ENCODE measurements at places on chromosomes 4 and X.

GRCh38 chr4:113781439-113782040, 20.0 kb upstream of the CAMK2D start:
- no peak for DNase-seq

GRCh38 chr4:173288296-173288695, 45.9 kb downstream of the HMGB2 start:
- no peak for DNase-seq

DNA sequence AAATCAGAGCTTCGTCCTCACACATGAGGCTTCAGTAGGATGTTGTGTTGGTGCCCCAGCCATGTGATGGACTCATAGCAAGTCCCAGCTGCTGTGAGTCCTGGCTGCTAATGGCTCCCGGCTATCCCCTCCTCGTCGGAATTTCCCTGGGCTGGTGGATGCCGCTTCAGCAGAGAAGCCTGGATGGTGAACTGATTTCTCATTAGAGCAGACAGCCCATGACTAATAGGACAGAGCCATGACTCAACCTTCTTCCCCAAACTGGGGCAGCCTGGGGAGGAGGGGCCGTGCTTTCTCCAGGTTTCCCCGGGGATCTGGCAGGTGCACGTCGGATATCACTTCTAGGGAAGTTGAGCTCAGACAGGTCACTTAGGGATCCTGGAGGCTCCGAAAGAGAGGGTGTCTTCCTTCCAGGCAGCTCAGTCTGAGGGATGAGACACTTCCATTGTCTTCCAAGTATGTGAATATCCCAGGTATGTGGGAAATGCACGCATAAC, 112.7 kb downstream of the ASMT start:
- DNase-seq, result no peak

DNA sequence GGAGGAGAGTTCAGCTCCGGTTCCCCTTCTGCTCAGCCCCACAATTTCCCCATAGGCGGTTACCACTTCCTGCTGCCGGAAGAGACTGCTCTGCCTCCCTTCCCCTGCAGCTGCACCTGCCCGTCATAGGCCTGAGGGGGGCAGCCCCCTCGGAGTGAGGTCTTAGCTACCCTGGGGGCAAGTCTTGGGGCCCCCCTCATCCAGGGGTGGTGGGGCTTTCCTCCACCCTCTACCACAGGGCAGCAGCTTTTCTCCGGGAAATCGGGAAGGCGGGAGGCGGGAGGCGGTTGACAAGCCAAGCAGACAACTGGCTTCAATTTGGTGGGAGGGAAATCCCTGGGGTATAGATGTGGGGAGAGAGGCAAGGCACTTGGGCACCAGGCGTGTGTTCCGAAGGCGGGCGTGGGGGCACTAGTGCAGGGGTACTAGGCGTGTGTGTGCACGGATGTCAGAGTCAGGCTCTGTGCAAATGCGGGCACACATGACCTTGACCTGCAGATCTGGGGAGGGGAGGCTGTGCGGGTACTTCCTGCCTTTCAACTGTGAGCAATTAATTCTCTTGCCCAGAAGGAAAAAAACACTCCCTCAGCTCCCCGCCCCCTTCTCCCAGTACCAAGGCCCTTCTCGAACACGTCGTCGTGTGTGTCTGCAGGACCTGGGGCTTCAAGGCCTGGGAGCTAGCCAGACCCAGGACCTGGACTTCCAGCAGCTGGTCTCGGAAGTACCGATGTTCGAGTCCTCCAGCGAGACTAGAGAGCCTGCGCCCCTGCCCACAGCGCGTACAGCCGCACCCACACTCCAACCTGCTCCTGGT, 1.0 kb upstream of the ARHGAP4 start:
- DNase-seq, result no peak

DNA sequence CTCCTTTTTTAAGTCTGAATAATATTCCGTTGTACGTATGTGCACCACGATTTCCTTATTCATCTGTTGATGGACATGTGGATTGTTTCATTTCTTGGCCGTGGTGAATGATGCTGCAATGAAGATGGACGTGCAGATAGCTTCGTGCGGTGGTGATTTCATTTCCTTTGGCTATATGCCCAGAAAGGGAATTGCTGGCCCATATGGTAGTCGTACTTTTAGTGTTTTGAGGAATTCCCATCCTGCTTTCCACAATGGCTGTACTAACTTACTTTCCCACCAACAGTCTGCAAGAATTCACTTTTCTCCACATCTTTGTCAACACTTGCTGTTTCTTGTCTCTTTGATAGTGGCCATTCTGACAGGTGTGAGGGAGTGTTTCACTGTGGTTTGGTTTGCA, 12.8 kb downstream of the ZFP42 start:
- DNase-seq, result peak; percentile 62

GRCh38 chr4:1380368-1381151, 25.7 kb downstream of the NKX1-1 start:
- no peak for DNase-seq

DNA sequence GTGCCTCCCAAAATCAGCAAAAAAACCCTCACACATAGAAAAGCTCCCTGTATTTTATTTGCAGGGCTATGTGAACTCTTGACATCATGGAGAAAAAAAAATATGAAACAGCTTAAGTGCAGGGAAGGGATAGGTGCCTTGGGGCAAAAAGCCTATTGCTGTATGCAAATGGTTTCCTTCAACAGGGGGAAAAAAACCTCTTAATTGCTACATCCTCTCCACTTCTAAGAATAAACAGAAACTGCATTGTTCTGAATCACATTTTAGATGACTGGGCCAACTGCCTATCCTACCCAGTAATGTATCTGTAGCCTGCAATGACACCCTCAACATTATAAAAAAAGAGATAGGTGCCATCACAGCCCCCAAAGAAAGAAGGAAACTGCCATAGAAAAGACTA, 229.4 kb upstream of the GALNTL6 start:
- no peak for DNase-seq

DNA sequence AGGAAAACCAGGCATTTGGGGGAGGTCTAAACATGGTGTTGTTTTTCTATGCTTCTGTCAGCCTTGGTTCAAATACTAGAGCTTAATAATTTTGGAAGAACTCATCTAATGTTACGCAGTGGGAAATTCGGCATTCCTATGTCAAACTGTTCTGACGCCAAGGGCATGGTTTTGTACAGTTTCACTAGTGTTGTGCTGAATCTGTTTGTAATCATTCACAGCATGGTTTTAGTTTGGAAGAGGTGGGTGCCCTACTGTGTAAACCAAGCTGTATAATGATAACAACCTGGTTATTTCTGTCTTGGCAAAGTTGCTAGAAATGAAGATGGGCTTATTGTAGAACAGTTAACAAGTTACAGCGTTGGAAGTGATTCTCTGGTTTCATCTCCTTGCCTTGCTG, 5.2 kb downstream of the DDX3X start:
- no peak for DNase-seq

- no peak for DNase-seq
Observed at GRCh38 chrX:14228611-14229010, 198.9 kb upstream of the GEMIN8 start.

GRCh38 chr4:74752798-74753197, 41.5 kb downstream of the BTC start:
- DNase-seq, result no peak

DNA sequence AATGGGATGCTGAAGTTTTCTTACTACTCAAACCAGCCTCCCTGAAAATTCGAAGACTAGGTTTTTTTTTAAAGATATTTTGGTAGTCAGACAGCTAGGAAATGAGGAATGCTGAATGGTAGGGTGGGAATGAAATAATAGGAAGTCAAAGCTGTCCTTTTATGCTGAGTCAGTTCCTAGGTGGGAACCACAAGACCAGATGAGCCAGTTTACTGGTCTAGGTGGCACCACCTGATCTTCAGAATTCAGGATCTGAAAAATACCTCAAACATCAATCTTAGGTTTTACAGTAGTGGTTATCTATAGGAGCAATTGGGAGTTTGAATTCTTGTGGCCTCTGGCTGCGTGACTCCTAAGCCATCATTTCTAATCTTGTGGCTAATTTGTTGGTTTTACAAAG, 183.1 kb upstream of the GALNT7 start:
- DNase-seq, result no peak

Measured in non-pigmented ciliary epithelial cell (primary cell).